ENCODE measurements at places on chromosomes 13 and 19.

DNA sequence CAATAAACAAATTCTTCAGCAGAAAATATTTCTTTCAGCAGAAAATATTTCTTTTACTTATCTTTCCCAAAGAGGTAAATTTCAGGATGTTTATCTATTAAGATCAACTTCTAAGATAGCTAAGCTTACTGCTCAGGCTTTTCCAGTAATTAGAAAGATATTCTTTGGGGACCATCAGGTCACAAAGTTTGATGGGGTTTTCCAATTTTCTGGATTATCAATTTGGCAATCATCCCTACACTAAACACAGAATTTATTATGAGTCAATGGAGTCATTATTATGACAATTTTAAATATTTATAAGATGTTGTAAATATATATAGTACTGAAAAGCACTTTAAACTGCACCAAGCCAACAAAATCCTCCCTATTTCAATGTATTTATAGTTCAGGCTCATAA, 137.6 kb downstream of the AKAP11 start:
- no peak for DNase-seq

- DNase-seq: no peak
Measured at GRCh38 chr19:4519521-4520277, 1.4 kb upstream of the PLIN4 start.

DNA sequence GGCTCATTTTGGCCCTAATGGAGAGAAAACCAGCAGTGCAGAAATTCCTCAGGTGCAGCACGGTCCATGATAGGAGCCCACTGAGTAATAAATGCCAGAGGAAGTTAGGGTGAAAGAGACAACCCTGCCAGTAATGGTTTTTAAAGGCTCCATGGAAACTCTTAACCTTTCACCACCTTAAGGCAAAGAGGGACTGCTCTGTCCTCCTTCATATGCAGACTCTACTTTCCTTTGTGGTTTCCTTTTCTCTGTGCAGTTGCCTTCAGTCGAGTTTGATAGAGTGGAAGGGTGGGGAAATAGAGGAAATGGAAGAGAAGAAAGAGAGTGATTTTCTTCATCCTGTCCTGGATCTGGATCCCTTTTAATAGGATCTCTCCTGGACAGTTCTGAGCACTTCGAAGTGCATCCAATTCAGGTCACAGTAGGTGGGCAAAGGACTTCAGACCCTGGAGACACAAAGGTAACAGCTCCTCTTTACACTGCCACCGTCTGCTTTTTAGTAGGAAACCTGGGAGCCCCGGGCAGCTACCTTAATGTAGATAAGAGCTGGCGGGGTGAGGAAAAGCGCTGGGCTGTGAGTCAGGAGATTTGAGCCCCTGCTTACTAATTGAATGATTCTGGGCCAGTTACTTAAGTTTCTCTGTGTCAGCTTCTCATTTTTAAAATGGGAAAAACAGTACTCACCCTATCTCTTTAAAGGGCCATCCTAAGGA, 294.8 kb downstream of the KCNRG start:
- no peak for DNase-seq

DNA sequence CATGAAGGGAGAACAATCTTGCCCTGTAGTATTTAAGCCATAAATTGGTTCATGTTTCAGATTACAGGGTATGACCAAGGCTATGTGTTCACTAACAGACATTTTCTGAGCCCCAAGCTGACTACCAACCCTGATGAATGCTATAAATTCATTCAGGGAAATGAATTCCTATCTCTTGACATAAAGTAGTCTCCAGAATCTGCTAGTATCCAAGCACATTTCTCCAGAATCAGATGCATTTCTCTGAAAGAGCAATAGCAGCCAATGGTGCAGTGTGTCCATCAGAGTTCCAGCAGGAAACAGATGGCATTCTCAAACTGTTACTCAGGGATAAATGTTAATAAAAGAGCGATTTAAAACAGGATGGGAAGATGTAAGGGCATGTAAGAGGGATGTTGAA, 226.4 kb downstream of the COG6 start:
- DNase-seq: no peak

GRCh38 chr13:100203696-100204367, 114.9 kb downstream of the PCCA start:
- DNase-seq: no peak

GRCh38 chr13:33204130-33204927, 81.2 kb downstream of the STARD13 start:
- DNase-seq: no peak

DNA sequence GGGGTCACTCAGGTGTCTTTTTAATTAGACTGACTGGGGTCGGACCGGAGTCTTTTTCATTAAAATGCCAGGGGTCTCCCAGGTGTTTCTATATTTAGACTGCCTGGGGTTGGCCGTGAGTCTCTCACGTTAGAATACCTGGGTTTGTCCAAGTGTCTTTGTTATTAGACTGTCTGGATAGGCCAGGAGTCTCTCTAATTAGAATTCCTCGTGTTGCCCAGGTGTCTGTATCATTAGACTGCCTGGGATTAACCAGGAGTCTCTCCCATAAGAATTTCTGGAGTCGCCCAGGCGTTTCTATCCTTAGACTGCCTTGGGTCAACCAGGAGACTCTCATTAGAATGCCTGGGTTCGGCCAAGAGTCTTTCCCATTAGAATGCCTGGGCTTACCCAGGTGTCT, 1445.7 kb downstream of the UQCRFS1 start:
- DNase-seq: no peak

- no peak for DNase-seq
Measured at GRCh38 chr13:44231786-44232516, 141.7 kb upstream of the SERP2 start.

GRCh38 chr19:43305642-43306041, 36.3 kb upstream of the PSG9 start:
- DNase-seq: no peak

Measured in NCI-H1930 (cell line).